ENCODE measurements at places on chromosomes 3 and 15. TPM values are rescaled to one million over a fixed set of nuclear protein-coding genes. Genes with fewer than 3 reads are reported as not detected.

PFN2 gene
- total RNA-seq = 206 TPM

LNP1 gene
- 2.9 TPM for total RNA-seq

CCR9 gene
- not detected for total RNA-seq

ALG1L2 gene
- 0.93 TPM for total RNA-seq

NCKIPSD gene
- 11.9 TPM for total RNA-seq

GOLGA6L10 gene
- total RNA-seq = 0.69 TPM

SLC24A1 gene
- 6.7 TPM for total RNA-seq

CNTN6 gene
- total RNA-seq = not detected

FOXL2 gene
- total RNA-seq = not detected

C15orf62 gene
- total RNA-seq = not detected

CFAP100 gene
- total RNA-seq = not detected
